Vagina (tissue), 2 donors: ENCODE measurements at places on chromosomes 16 and 17.

DNA sequence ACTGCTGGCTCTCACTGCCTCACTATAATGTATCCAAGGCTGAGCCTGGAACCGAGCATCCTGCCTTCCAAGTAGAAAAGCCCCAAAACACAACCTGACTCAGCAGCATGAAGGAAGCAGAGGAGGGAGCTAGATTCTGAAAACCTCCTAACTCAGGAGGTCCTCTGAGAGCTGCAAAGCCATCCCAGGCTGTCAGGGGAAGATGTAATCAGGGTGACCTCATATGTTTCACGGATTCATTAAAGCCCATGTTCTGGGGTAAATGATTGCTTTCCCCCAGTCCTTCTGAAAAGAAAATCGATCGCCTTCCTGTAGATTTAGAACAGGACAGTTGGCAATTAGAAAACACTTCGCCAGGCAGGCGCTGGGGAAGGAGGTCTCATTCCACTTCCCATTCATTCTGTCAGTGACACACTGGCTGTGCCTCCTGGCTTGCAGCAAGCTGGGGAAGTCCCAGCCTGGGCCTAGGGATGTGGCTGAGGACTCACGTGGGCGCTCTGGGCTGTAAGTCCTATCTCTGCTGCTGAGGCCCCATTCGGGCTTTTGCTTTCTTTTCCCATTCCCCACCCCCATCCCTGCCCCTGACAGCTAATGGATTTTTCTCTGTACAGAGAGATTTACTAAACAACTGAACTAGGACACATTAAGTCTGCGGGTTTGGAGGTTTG lies 75.7 kb upstream of the TMEM132E start:
- no peak for DNase-seq

GRCh38 chr17:83173914-83174361 lies 94.5 kb downstream of the METRNL start:
- no peak for DNase-seq

- no peak for DNase-seq
Measured at GRCh38 chr16:8679151-8679550, 4.7 kb downstream of the ABAT start.

- DNase-seq = no peak
Measured at GRCh38 chr16:53629151-53629550, 74.5 kb downstream of the RPGRIP1L start.

DNA sequence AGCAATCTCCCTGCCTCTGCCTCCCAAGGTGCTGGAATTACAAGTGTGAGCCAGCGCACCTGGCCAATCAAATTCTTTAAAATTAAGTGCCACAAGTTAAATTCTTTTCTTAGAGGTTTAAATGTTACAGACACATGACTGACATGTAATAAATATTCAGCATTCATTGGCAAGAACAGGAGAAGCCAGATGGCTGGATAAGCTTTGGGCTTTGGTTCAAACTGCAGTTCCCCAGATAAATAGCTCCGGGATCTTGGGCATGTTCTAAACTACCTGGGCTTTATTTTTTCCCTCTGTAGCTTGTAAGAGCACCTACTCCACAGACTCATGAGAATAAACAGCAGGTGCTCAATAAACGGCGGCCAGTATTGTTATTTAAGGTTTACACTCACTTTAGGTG lies 34.1 kb downstream of the ABAT start:
- DNase-seq = no peak

DNA sequence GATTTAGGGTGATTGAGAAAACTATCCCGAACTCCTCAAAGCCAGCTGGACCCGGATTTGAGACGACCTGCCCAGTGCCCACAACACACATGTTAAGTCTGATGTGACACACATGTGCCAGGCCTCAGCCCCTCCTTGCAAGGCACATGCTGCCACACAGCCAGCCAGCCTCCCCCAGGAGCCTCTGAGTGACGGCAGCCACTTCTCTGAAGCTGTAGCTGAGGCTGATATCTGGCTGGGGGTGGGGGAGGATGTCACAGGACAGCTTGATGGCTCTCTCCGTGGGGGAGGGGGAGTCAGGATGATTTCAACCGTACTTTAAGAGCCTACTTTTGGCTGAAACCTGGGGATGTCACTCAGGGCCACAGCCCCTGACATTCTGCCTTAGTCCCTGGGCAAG lies 40.9 kb downstream of the SRCIN1 start:
- DNase-seq = no peak

GRCh38 chr16:11686713-11687380 lies 18.6 kb downstream of the SNN start:
- no peak for DNase-seq

GRCh38 chr16:85103114-85104079 lies 8.9 kb downstream of the CIBAR2 start:
- DNase-seq = no peak

GRCh38 chr17:40556884-40557414 lies 8.3 kb downstream of the CCR7 start:
- no peak for DNase-seq

- DNase-seq = no peak
Measured at GRCh38 chr17:42682722-42683403, 532 bp downstream of the CNTNAP1 start.

- DNase-seq = no peak
Measured at GRCh38 chr16:24717411-24717810, 12.0 kb upstream of the TNRC6A start.

- DNase-seq = no peak
Measured at GRCh38 chr17:80876950-80877728, 114.5 kb upstream of the CHMP6 start.

DNA sequence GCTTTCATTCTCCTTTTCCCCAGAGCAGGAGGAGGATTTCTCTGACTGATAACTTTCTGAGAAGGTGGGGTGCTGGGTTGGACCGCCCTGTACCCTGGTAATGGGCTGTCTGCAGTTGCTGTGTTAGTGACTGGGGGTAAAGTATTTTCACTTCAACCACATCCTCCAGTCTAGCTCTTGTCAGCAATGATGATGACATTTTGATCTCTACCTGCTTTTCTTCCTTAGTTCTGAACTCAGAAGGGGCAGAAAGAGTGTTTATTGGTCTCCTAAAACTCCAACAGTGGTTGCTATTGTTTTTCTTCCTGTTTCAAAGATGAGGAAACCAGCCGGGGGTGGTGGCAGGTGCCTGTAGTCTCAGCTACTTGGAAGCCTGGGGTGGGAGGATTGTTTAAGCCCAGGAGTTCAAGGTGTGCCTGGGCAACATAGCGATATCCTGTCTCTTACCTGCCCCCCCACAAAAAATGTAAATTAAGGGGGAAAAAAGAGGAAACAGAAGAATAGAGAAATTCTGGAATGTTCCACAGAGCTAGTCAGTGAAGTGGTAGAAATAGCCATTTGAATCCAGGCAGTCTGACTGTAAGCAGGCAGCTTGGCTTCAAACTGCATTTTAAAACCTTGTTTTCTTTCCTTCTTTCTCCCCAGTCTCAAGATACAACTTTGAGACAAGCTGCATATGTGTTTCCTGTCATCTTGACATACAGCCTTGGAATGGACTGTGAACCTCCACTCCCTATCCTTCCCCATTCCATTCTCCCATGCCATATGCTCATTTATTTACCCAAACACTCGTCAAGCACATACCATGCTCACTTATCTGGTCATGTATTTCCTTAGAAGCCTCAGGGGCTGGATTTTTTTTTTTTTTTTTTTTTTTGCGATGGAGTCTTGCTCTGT lies 3.3 kb upstream of the N4BP1 start:
- no peak for DNase-seq

DNA sequence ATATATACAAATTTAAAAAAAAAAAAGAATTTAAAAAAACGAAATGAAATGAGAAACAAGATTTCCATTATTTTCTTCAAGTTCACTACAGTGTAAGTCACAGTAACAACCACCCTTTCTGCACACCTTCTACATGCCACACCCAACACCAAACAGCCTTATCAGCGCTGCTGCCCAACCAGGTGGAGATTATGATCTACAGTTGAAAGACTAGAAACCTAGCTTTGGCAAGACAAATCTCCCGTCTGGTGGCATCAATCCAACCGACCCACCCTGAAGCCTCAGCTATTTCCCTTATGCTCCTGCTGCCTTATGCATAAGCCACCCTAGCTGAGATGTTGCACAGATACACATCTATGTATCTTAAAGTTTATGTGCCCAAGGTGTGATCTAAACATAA lies 60.8 kb downstream of the PARN start:
- no peak for DNase-seq

- no peak for DNase-seq
Measured at GRCh38 chr17:50565402-50566350, 5.2 kb downstream of the CACNA1G start.

GRCh38 chr16:23317266-23317661 lies 15.2 kb downstream of the SCNN1B start:
- DNase-seq = no peak

GRCh38 chr17:81184555-81184954 lies 18.5 kb upstream of the AATK start:
- DNase-seq = no peak

- no peak for DNase-seq
Measured at GRCh38 chr16:48335961-48336360, 49.3 kb downstream of the SIAH1 start.

DNA sequence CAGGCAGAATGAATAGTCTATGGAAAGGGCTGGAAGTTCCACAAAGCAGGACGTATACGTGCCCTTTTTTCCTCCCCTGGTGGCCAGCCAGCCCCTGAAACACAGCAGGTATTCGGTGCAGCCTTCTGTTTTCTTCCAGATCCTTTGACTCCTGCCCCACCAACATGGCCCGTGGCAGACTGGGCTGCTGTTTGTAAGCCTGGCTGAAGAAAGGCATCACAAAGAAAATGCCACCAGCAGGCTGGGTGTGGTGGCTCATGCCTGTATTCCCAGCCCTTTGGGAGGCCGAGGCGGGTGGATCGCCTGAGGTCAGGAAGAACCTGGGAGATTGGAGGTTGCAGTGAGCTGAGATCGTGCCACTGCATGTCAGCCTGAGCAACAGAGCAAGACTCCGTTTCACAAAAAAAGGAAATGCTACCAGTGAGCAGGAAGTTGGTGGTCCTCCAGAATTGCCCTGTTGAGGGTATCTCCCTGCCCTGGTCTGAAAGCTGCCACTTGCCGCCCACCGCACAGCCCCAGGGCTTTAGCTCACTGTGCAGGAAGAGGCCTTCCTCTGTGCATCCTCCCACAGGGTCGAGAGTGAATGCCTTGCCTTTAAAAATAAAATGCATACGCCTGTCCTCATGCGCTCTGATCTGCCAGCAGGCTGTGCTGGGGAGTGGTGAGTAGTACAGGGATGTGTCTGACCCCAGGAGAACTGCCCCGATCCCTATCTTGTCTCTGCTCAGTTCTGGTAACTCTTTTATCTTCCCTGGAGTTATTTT lies 587.7 kb downstream of the MAF start:
- no peak for DNase-seq

DNA sequence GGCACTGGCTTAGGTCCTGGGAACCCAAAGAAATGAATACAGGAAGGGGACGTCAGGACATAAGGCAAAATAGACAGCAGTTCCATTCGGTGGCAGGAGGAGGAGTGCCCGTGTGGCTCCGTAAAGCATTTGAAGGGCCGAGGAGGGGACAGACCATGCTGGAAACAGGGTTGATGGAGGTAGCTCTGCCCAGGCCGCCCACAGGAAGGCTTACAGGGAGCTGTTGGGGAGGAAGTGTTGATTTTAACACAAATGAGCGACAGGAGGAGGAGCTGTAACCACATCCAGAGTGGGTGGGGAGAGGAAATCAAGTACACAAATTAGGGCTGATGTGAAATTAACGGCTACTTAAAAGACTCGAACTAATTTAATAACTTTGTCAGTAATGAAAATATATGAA lies 54.6 kb downstream of the RBFOX3 start:
- no peak for DNase-seq

GRCh38 chr17:57877803-57878377 lies 28.0 kb upstream of the MRPS23 start:
- DNase-seq = no peak

- DNase-seq = no peak
Measured at GRCh38 chr16:85580684-85581083, 32.4 kb upstream of the GSE1 start.

GRCh38 chr17:3626831-3627768 lies 8.9 kb downstream of the SHPK start:
- no peak for DNase-seq

GRCh38 chr16:66695471-66695934 lies 1.0 kb downstream of the CMTM4 start:
- DNase-seq = no peak

DNA sequence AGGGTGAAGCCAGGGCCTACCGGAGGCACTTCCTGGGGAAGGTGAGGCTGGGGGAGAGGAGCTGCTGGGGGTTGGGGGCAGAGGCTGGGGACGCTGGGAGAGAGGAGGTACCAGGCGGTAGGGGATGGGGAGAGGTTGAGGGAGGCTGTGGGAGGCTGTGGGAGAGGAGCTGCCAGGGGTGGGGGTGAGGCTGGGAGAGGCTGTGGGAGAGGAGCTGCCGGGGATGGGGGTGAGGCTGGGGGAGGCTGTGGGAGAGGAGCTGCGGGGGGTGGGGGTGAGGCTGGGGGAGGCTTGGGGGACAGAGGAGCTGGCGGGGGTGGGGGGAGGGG lies 99.4 kb downstream of the OR1D5 start:
- no peak for DNase-seq

- no peak for DNase-seq
Measured at GRCh38 chr16:15682105-15682570, 32.1 kb downstream of the NDE1 start.

DNA sequence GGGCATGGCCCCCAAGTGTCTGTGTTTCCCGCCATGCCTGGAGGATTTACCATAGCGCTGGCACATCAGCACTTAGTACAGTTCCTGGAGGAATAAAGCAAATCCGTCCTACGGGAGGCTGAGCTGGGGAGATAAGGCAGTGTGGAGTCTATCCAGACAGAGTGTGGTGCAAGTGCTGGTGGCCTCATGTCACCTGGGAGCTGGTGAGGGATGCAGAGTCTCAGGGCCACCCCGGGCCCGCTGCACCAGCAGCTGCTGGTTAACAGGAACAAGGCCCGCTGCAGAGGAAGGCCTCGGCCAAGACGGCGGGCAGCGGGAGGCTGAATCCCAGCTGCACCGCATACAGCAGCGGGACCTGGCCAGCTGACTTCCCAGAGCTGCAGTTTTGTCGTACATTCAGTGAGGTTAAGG lies 57.3 kb upstream of the CDC42EP4 start:
- no peak for DNase-seq

DNA sequence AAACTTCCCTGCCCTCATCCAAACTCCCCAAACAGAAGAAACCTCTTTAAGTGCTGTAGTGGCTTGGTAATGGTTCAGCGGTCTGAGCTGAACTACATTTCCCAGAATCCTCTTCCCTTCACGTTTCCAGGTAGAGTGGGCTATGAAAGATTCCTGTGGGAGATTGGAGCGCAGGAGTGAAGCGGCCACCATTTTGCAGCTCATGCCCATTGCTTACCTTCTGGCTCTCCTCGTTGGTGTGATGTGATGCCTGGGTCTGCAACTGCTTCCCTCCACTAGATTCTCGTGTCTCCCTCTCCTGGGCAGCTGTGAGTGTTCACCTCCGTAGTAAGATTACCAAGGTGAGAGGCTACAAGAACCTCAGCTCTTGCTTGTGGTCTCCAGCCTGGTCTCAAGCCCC lies 82.1 kb downstream of the GPR139 start:
- DNase-seq = no peak

GRCh38 chr17:10768750-10769251 lies 35.1 kb downstream of the TMEM238L start:
- DNase-seq = no peak
